ENCODE measurements at places on chromosomes 12 and 14. TPM values are rescaled to one million over a fixed set of nuclear protein-coding genes. Genes with fewer than 3 reads are reported as not detected.

The RNU4-1 gene
- total RNA-seq: 567 TPM

The PYM1 gene
- 16.7 TPM for total RNA-seq

The CCDC88C gene
- 3.0 TPM for total RNA-seq

The SOAT2 gene
- total RNA-seq: not detected

The ITGB7 gene
- total RNA-seq: 1.2 TPM

DNA sequence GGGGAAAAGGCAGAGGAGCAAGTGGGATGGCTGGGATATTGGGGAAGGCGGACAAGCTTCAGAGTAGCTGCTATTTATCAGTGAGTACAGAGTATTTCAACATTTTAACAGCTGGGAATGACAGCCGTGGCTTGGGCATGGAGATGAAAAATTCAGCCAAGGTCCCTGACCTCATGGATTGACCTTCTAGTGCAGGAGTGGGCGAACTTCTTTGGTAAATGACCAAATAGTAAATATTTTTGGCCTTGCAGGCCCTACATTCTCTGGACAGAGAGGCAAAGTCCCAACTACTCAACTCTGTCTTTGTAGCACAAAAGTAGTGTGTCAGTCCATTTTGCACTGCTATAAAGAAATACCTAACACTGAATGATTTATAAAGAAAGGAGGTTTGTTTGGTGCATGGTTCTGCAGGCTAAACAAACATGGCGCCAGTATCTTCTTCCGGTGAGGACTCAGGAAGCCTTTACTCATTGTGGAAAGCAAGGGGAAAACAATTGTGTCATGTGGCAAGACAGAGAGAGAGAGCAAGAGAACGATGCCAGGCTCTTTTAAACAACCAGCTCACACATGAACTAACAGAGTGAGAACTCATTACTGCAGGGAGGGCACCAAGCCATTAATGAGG lies 33.6 kb downstream of the TMEM233 start:
- H3K4me1 ChIP-seq: peaks cover 2% of the 10 kb centered on the region
- peaks cover 17% of the 10 kb centered on the region for H3K27me3 ChIP-seq
- no peak overlapping the region for H3K27ac ChIP-seq
- no peaks in the 10 kb centered on the region for H3K36me3 ChIP-seq

DNA sequence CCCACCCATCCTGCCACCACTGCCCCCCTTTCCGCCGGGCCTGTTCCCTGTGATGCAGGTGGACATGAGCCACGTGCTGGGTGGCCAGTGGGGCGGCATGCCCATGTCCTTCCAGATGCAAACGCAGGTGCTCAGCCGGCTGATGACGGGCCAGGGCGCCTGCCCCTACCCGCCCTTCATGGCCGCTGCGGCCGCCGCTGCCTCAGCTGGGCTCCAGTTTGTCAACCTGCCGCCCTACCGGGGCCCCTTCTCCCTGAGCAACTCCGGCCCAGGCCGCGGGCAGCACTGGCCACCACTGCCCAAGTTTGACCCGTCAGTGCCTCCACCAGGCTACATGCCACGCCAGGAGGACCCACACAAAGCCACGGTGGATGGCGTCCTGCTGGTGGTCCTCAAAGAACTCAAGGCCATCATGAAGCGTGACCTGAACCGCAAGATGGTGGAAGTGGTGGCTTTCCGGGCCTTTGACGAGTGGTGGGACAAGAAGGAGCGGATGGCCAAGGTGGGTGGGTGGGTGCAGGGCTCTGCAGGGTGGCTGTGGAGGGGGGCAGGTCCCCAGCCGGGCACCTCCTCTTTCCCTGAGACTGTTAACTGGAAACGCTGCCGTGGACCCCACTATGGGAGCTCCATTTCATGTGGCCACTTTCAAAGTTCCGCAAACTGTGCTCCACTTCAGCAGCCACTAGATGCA lies 10.8 kb downstream of the SETD1B start:
- no peak overlapping the region for H3K27ac ChIP-seq
- H3K27me3 ChIP-seq: no peaks in the 10 kb centered on the region
- DNase-seq: no peak
- no peak overlapping the region for H3K4me3 ChIP-seq

DNA sequence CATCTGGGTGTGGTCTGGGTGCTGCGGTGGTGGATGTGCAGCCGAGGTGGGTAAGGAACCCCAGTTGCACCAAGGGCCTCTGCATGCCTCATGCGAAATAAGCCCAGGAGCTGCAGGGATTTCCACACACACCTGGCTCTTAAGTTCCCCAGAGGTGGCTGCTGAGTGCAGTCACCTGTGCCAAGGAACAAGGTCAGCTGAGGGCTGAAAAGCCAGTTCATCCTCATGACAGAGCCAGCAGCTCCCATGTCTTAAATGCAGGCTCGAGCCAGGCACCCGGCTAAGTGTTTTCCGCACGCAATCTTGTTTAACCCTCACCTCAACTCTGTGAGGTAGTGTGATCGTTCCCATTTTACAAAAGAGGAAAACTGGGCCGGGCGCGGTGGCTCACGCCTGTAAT lies 9.7 kb downstream of the HVCN1 start:
- peaks cover 41% of the 10 kb centered on the region for H3K4me1 ChIP-seq
- no peak overlapping the region for H3K27ac ChIP-seq
- H3K4me3 ChIP-seq: no peak overlapping the region

- H3K4me3 ChIP-seq: no peak overlapping the region
- H3K27me3 ChIP-seq: no peaks in the 10 kb centered on the region
- no peak overlapping the region for H3K27ac ChIP-seq
- peaks cover 98% of the 10 kb centered on the region for H3K36me3 ChIP-seq
- DNase-seq: no peak
- peaks cover 15% of the 10 kb centered on the region for H3K4me1 ChIP-seq
Observed at GRCh38 chr12:56242986-56243385, 13.1 kb downstream of the SLC39A5 start.

DNA sequence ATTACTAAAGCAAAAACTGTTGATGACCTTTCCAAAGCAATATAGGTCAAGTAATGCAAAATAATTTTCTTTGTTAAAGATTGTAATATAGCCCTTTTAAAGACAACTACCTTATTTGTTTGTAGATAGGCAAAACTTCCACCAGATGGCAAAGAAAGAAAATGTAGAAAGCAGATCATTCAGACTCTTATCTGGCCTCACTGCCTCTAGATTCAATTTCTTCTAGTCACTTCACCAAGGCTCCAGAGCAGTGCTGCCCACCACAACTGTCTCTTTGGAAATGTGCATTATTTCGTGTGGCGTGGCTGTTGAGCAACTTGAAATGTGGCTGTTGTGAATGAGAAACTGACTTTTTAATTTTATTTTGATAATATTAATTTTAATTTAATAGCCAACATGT lies 127.1 kb downstream of the ITPR2 start:
- H3K27me3 ChIP-seq: no peaks in the 10 kb centered on the region
- peaks cover 18% of the 10 kb centered on the region for H3K4me1 ChIP-seq
- H3K36me3 ChIP-seq: peaks cover 12% of the 10 kb centered on the region
- H3K27ac ChIP-seq: no peak overlapping the region

DNA sequence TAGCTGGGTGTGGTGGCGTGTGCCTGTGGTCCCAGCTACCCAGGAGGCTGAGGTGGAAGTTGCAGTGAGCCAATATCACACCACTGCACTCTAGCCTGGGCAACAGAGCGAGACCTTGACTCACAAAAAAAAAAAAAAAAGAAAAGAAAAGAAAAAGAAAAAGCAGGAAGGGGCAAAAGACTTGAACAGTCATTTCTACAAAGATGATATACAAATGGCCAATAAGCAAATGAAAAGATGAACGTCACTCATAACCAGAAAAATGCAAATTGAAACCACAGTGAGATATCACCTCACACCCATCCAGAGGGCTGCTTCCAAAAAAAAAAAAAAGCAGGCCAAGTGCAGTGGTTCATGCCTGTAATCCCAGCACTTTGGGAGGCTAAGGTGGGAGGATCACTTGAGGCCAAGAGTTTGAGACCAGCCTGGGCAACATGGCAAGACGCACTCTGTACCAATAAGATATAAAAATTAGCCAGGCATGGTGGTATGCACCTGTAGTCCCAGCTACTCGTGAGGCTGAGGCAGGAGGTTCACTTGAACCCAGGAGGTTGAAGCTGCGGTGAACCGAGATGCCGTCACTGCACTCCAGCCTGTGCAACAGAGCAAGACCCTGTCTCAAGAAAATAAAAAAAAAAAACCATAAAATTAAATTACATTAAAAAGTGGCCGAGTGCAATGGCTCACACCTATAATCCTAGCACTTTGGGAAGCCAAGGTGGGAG lies 20.5 kb downstream of the UBC start:
- no peaks in the 10 kb centered on the region for H3K27me3 ChIP-seq
- DNase-seq: no peak
- H3K4me3 ChIP-seq: no peak overlapping the region
- H3K27ac ChIP-seq: no peak overlapping the region
- H3K36me3 ChIP-seq: no peaks in the 10 kb centered on the region

DNA sequence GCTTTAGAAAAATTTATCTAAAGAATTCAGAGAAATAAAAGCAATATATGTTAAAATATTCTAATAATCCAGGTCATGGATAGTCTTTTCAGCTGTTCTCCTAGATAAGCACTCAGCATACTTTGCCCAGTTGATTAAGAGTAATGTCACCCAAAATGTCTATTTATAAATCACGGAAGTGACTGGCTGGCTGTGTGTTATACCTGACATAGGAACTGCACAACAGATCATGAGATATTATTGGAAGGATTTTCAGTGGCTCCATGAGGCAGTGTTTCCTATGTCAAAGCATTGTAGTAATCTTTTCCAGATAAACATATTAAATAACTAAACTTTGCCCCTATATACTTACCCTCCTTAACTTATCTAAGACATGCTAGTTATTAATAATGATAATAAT lies 128.8 kb downstream of the ITPR2 start:
- no peak for DNase-seq
- H3K4me3 ChIP-seq: no peak overlapping the region
- H3K36me3 ChIP-seq: peaks cover 15% of the 10 kb centered on the region
- no peaks in the 10 kb centered on the region for H3K4me1 ChIP-seq

All from heart right ventricle (tissue), 16 donors.